ENCODE measurements at places on chromosomes 3 and 15. TPM values are rescaled to one million over a fixed set of nuclear protein-coding genes. Genes with fewer than 3 reads are reported as not detected.

The HEXA gene
- 82.5 TPM for total RNA-seq

The BSN gene
- 0.74 TPM for total RNA-seq

The TM4SF1 gene
- 97.7 TPM for total RNA-seq

GRCh38 chr3:43994657-43995546 is 246.8 kb upstream of the TOPAZ1 start:
- DNase-seq = no peak

GRCh38 chr3:5784690-5785089 is 597.2 kb downstream of the EDEM1 start:
- DNase-seq = no peak

DNA sequence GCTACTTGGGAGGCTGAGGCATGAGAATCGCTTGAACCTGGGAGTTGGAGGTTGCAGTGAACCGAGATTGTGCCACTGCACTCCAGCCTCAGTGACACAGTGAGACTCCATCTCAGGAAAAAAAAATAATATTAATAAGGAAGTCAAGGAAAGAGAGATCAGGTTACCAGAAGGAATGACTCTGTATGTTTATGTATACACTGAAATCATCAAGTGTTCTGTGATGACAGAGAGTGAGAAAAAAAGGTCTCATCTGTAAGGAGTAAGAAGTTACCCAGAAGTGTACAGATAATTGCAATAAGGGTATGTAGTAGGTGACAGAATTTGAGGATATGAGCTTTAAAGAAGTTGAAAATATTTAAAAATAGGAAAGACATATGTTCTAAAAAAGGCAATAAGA is 4.3 kb upstream of the CCDC50 start:
- no peak for DNase-seq

- no peak for DNase-seq
These were observed 89.0 kb upstream of the SPRED1 start for GRCh38 chr15:38163658-38164057.
